ENCODE measurements at places on chromosomes 7 and 10.

GRCh38 chr10:74310652-74311257, 159.7 kb downstream of the ADK start:
- DNase-seq = no peak

DNA sequence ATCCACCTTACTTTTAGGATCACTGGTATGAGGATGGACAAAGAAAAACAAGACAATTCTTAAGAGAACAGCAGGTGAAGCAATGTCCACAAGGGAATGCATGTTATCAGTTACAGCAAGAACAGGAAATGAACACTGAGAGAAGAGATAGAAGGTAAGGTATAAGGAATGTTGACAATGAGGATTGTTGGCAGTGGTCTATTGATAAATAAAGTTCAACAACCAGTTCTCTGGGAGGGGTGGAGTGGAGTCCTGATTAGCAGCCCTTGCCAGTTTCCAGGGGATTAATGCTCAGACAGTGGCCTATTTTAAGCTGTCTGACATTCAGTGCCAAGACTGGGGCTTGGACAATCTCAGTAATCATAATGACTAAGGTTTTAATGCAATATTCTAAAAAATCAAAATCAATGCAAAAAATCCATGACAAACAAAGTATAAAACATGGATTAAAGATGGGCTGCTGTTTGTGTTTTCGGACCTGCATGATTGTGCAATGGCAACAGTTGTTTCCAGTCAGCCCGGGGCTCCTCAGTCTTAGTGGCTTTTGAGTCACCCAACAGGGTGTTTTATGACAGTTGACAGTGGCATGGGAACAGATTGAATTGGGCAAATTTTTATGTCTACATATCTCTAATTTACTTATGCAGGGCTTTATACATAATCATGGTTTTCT, 13.8 kb upstream of the AKR1B1 start:
- no peak for DNase-seq

DNA sequence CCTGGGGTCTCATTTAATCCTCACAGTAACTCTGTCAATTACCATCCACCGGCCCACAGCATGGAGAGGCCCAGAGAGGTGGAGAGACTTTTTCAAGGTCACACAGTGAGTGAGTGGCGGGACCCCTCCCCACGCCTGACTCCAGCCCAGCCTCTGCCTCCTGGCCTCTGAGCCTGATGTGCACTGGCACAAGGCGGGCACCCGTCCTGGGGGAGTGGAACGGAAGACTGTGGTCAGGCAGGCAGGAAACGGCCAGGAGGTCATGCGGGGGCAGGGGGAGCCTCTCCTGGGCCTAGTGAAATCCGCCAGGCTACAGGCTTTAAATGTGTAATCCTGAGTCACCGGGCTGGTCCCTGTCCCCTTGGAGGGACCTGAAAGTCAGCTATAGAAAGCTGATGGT, 32.2 kb downstream of the ZCCHC24 start:
- DNase-seq = peak; percentile 26

- no peak for DNase-seq
Observed at GRCh38 chr7:28865601-28866144, 92.5 kb downstream of the TRIL start.

- no peak for DNase-seq
Observed at GRCh38 chr10:53682885-53683284, 910.3 kb upstream of the MBL2 start.

DNA sequence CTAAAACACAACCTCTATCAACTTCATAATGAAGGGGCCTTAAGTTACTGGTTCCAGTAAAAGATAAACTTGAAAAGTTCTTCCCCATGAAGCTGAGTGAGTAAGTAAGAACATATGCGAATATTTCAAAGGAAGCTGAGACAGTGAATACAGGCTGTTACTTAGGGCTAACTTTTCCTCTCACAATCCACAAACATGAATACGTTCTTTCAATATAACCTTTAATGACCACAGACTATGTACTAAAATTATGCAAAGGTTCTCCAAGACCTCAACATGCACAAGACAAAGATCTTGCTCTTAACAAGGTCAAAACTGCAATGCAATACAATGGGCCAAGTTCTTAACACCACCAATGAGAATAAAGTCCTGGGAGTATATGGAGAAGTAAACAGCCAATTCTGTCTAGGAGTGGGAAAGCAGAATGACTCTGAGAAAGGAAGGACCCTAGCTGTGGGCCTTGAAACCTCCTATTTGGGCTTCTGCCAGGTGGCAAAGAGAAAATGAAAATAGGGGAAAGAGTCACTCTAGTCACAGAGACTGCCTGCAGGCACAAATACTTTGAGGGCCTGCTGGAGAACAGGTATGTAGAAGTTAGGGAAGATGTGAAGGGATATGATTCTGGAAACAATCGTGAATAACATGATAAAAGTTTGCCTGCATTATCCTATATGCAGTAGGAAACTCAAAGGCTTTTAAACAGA, 43.7 kb downstream of the OSBPL3 start:
- DNase-seq = peak; percentile 82

DNA sequence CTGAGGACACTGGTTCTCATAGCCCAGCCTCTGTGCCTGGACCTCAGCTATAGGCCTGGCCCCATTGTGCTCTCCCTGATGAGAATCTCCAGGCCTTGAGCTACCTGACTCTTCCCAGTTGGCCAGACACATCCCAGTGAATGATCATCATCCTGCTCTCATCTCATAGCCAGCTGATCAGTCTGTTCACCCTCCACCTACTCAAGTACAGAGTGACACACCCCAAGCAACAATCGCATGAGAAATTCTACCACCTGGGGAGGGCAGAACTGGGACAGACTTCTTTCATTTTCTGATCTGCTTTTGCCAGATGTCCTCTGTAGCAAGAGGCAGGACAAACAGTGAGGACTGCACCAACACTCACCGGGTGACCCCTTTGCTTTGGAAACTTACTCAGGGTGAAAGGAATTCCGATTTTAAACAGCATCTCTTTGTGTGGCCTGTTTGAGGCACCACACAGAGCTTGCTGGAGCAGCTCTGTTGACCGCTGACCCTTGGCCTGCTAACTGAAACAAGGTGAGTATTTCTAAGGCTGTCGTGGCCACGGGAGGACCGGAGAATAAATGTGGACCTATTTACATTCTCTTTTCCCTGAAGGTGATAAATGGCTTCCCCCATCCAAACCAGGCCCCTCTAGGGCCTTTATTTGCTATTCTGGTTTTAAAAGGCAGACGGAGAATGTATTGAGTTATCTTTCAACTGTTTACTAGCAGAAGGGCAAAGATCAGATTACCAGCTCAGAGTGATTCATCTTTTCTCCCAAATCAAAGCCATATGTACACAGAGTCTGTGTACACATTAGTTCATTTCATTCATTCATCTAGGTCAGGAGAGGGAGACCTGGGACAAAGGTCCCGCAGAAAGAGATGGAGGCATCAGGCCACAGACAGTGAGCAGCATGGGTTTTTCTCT, 181.4 kb upstream of the TNS3 start:
- DNase-seq = no peak

DNA sequence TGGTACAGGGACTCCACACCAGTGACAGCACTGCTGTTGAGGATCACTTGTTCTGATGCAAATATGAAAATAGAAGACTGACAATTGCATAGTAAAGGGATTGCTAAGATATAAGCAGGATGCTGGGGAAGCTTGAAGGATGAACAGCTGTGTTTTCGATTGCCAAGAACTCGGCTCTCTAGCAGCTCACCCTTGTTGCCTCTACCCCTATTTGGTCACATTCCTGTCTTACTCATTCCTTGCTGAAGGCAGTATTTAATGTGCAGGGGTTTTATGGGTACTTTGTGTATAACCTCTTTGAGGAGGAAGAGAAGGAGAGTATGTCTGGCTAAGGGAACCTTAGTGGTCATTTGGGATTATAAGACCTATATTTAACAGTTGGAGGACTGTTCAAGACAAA, 218.8 kb downstream of the AUTS2 start:
- no peak for DNase-seq

DNA sequence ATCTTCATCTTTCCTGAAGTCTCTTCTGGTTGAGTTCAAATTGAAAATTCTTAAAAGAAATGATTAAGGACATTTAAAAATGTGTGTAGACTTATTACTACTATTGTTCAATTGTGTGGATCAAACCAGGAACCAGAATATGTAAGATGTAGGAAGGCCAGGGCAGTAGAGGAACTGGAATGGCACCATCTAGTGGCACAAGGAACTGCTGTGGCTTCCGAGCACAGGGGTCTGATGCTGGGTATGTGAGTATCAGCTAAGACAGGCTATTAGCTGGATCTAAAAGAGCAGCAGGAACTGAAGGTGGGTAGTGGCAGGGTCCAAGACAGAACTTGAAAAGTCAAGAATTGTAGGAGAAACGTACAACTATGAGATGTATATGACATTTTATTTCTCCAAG, 247.3 kb downstream of the SEMA3A start:
- peak; percentile 22 for DNase-seq

DNA sequence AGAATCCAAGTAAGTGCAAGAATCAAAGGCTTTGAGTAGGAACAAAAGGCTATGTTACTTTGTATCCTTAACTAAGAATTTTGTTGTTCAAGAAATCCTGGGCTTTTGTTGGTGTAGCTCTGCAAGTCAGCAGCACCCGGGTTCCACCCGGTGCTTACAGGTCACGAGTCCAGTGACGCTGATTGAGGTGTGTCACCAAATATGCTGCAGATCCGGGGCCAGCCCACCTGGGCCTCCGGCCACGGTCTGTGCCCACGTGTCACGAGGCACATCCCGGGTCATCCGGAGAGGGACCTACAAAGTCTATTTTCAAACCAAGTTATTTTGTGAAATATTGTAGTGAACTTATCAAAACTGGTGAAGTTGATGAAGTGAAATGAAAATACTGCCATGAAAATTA, 103.1 kb downstream of the MGMT start:
- no peak for DNase-seq

GRCh38 chr10:51170518-51171245, 96.4 kb downstream of the PRKG1 start:
- DNase-seq = no peak

- no peak for DNase-seq
Observed at GRCh38 chr7:126223729-126224128, 1029.0 kb downstream of the GRM8 start.

GRCh38 chr7:129875745-129876411, 76.9 kb downstream of the UBE2H start:
- no peak for DNase-seq

- no peak for DNase-seq
Observed at GRCh38 chr7:66950763-66951162, 29.7 kb downstream of the TMEM248 start.

DNA sequence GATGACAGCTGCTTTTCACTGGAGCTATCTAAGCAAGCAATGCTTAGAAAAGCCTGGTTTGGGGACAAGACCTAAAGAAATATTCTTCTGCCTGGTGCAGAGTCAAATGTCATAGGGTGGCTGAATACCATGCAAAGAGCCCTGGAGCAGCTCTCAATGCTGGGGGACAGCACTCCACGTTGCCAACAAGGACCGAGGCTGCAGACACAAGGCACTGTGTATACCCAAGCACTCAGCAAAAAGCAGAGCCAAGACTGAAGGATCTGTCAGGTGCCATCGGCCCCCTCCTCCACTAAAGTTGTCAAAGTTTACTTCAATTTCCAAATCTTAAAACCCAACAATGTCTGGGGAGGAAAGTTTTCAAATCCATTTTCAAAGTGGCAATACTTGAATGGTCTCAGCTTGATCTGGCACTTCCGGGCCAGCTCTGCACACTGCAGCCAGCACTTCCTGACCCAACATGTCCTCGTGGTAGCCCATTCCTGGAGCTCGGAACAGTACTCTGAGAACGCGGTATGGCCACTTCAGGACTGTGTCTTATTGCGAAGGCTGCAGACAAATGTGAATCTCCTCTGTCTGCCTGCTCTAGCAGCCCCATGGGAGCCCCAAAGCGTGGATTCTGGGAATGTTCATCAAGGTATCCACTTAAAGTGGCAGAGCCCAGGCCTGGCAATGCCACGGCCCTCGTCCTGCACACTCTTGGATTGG, 191.8 kb downstream of the TNS3 start:
- no peak for DNase-seq

GRCh38 chr10:47049056-47049851, 138.0 kb downstream of the PTPN20 start:
- no peak for DNase-seq

GRCh38 chr10:11439523-11440053, 171.9 kb downstream of the USP6NL start:
- no peak for DNase-seq

DNA sequence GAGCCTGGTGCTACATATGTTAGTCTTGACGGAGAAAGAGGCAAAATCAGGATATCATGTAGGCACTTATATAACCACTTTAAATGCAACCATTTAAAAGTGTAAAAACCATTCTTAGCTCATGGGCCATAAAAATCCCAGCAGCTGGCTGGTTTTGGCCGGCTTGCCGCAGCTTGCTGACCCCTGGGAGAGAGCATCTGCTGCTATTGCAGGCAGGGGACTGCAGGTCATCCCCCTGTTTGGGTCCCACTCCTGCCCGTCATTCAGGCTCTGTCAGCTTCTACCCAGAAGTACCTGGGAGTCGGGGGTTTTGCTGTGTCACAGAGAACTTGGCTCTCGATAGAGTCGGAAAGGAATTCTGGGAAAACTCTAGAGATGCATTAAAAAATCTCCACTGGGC, 187.4 kb downstream of the CUX1 start:
- DNase-seq = no peak

DNA sequence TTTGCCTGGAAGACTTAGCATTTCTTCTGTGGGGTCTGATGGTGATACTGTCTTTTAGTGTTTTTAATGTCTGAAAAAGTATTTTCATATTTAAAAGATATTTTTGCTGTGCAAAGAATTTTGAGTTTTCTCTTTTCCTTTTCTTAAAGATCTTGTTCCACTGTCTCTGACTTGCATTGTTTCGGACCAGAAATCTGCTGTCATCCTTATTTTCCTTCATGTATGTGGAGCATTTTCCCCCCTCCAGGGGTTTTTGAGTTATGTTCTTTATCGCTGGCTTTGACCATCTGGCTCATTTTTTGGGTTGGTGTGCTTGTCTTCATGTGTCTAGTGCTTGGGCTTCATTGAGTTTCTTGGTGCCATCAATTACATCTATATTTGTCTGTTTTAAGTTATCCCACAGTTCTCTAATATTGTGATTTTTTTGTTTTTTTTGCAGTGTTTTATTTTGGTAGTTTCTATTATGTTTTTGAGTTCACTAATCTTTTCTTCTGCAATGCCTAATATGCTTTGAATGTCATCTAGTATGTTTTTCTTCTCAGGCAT, 119.9 kb downstream of the MGMT start:
- DNase-seq = peak; percentile 38

- DNase-seq = peak; percentile 58
Observed at GRCh38 chr10:35336921-35337823, 863 bp downstream of the CCNY start.

- no peak for DNase-seq
Observed at GRCh38 chr7:85703251-85704010, 516.6 kb upstream of the SEMA3D start.

DNA sequence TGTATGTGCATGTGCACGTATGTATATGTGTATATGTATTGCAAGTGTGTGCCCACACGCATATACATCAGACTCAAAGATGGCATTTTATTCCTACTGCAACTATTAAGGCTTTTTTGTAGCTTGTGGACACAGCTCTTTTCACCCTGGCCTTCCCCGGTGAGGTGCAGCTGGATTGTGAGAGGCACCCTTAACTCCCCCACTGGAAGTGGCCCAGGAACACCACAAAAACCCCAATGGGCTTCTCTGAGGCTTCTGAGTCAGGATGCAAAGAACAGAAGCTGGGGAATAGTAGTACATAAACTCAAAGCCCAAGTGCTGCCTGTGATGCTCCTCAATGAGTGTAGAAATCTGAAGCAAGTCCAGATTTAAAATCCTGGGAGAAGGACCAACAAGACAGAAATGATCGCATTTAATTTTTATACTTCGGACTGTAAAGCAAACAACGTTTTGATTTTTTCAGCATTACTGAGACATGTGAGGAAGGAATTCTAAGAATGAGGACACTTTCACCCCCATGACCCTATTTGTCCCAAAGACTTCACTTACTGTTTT, 369.2 kb upstream of the MGMT start:
- no peak for DNase-seq
